ENCODE measurements at places on chromosomes 7 and 10.

DNA sequence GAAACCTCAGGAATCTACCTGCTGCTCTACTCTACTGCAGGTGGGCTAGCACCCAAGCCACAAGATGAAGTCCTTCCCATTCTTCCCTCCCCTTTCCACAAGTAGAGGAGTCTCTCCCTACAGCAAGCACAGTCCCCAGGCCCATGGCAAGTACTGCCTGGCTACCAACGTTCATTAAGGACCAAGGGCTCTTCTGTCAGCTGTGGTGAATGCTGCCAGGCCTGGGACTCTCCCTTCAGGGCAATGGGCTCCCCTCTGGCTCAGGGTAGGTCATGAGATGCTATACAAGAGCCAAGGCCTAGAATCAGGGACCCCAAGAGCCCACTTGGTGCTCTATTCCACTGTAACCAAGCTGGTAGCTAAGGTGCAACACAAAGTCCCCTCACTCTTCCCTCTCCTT, 39.8 kb downstream of the SNX13 start:
- DNase-seq = no peak

DNA sequence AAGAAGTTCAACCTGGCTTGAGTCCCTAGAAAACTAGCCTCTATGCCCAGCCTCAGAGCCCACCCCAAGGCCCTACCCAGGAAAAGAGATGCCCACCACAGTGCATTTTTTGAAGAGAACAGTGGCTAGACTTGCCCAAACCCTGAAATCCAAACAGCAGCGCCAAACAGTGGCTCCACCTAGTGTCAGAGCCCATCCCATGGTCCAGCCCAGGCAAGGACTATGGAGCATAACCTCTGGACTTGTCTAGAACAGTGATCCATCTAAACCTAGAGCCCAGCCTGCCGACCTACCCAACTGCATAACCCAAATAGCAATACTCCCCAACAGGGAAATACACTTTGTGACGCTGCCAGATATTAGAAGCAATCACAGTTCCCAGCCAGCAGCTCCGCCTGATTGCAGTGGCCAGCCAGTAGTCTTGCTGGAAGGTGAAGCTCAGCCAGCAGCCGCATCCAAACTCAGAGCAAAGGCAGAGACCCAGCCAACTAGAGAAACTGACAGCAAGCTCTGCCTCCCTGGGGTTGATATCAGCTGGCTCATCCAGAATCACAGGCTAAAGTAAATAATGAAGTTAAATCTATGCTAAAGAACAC, 44.5 kb downstream of the HBP1 start:
- DNase-seq = no peak

- no peak for DNase-seq
Measured at GRCh38 chr7:4185721-4186512, 496.2 kb upstream of the FOXK1 start.

GRCh38 chr10:51718804-51719291, 19.5 kb upstream of the CSTF2T start:
- DNase-seq = no peak

DNA sequence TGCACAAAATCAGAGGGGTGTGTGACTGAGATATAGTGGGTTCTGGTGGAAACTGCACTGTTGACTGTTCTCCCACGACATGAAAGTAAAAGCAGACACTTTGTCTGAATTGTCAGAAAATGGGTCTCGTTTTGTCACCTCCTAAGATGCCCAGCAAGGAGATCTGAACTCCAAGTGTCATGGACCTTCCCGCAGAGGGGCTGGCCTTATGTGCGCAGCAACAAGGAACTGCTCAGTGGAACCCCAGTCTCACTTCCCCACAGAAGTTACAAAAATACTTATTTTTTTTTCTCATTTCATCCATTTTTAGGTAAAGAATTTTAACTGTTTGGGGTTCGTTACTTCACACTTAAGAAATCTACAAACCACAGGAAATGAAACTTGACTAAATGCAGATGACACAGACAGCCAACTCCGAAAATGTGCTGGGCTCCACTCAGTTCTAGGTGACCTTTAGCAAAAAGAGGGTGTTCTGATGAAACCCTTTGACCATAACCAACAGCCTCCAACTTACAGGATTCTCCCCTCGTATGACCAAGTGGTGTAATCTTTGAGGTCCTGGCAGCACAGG, 115.0 kb downstream of the FAM107B start:
- DNase-seq = peak; percentile 21

DNA sequence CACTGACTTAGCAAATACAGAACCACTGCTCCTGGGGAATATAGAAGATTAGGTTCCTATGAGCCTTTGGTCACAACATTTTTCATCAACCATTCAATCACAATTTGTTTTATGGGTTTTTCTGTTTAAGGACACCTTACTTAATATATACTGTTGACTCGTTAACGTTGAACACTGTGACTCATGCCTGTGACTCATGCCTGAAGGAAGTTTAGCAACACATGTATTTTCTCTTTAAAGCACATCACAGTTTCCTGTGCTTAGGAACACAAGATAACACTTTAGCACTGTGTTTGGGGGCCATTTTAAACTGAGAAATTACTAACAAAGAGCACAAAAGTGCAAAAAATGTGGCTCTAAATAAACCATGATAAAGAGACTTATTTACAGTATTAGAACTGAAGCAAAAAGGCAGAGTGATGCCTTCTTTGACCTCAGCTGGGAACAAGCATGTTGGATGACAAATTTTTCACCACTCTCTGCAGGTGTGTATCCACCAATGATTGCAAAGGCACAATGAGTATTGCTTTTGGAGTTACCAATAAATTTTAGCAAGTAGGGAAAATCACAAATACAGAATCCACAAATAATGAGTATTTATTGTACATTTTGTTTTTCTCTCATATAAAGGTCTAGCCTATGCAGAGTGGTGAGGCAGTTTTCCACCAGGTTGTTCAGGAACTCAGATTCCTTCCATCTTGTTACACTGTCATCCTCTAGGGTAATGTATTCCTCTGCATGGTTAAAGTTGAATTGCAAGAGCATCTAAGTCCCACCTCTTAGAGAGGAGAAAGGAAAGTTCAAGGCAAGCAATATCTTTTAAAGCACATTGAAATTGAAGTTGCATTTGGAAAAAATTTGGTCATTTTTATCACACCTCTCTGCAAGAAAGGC, 7.3 kb downstream of the FGFBP3 start:
- DNase-seq = no peak
